Stimulated activated CD8-positive, alpha-beta memory T cell treated with anti-CD3 and anti-CD28 coated beads, Interleukin-15, amount 100 ng/mL, for 4 hours (primary cell): ENCODE measurements at places on chromosomes 13 and 19.

DNA sequence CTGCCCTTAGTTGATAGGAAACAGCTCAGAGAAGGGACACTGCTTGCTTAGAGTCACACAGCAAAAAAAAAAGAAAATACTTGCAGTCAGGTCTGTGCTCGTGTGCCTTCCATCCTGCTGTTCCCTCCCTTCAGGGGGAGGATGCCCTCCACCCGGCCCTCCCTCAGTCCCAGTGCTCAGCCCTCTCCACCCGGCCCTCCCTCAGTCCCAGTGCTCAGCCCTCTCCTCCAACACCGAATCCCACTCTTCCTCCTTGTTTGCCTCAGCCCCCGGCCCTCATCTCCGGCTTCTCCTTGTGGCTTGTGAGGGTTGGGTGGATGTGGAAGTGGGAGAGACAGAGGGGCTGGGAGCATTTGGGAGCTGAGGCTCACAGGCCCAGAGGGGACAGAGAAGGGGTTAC, 5.8 kb downstream of the TFPT start:
- no peak for DNase-seq

GRCh38 chr19:8462571-8462970, 17.8 kb downstream of the HNRNPM start:
- no peak for DNase-seq

DNA sequence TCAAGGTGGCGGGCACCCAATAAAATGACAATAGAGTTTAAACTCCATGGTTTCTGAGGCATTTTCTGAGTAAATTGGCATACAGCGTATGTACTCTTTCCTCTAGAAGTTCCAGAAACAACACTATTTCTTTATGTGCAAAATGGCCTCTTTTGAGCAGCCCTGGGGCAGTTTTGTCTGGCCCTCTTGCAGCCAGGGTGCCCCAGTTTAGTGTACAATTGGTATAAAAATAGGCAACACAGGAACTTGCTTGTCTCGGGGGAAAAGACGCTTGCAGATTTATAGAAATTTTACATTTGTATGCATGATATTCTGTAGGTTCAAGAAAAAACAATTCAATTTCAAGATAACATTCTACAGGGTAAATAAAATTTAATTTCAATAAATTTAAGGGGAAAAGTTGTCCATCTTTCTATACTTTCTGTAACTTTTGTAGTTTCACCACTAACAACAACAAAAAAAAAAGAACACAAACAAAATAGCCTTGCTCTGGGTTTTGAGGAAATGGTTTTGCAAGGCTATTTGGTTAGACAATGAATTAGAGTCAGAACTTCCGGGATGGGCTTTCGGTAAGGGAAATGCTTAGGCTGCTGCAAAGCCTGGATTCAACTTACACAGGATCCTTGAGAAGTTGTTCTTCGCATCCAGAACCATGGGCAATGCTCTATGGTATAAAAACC, 45.3 kb downstream of the LRCH1 start:
- DNase-seq: no peak

- no peak for DNase-seq
Observed at GRCh38 chr13:36068566-36068965, 62.6 kb downstream of the DCLK1 start.

GRCh38 chr19:10044390-10044789, 31.1 kb downstream of the RDH8 start:
- DNase-seq: no peak
